Naive thymus-derived CD4-positive, alpha-beta T cell (primary cell): ENCODE measurements at places on chromosomes 12 and 14.

DNA sequence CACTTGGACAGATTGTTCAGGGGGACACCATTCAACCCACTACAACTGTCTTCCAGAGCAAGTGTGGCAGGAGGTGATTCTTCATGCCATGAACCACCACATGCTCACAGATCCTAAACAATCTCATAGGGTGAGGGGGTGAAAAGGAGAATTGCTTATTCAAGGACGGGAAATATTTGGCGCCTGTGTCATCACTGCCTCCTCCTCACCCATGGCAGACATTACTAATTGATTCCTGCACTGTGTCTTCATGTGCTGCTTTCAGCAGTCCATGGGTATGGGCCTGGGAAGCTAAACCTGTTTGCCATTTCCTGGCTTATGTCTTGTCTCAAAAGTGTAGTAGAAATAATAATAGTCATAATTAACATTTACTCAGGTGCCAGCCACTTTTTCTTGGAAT, 31.3 kb downstream of the MMAB start:
- H3K4me1 ChIP-seq: peaks cover 16% of the 10 kb centered on the region
- no peak for DNase-seq
- no peaks in the 10 kb centered on the region for H3K27me3 ChIP-seq
- H3K36me3 ChIP-seq: no peaks in the 10 kb centered on the region
- no peak overlapping the region for H3K4me3 ChIP-seq
- H3K27ac ChIP-seq: no peak overlapping the region

- no peak overlapping the region for H3K27ac ChIP-seq
- no peaks in the 10 kb centered on the region for H3K36me3 ChIP-seq
- DNase-seq: no peak
- no peaks in the 10 kb centered on the region for H3K4me1 ChIP-seq
Measured at GRCh38 chr12:13204428-13204827, 7.9 kb downstream of the EMP1 start.

DNA sequence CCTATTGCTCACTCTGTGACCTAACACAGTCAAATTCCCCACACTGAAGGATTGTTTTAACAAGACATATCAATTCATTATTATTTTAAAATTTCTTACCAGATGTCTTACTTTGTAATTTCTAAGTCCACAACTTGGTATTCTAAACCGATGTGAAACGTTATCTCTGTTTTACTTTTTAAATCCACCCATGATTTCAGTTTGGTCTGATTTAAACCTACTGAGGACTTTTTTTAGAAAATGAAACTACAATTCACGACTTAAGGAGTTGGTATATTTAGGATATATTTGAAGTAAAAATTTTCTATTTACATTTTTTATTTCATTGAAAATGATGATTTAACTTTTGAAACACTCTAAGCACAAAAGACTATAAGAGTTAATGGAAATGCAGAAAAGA, 35.1 kb upstream of the GRIP1 start:
- no peaks in the 10 kb centered on the region for H3K4me1 ChIP-seq
- H3K4me3 ChIP-seq: peak overlapping the region; percentile 36
- no peaks in the 10 kb centered on the region for H3K27me3 ChIP-seq
- no peaks in the 10 kb centered on the region for H3K36me3 ChIP-seq
- H3K27ac ChIP-seq: peak overlapping the region; percentile 55

DNA sequence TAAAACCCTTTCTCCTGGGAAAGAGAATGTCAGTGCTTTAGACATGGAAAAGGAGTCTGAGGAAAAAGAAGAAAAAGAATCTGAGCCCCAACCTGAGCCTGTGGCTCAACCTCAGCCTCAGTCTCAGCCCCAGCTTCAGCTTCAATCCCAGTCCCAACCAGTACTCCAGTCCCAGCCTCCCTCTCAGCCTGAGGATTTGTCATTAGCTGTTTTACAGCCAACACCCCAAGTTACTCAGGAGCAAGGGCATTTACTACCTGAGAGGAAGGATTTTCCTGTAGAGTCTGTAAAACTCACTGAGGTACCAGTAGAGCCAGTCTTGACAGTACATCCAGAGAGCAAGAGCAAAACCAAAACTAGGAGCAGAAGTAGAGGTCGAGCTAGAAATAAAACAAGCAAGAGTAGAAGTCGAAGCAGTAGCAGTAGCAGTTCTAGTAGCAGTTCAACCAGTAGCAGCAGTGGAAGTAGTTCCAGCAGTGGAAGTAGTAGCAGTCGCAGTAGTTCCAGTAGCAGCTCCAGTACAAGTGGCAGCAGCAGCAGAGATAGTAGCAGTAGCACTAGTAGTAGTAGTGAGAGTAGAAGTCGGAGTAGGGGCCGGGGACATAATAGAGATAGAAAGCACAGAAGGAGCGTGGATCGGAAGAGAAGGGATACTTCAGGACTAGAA, 6.1 kb downstream of the PNN start:
- DNase-seq: no peak
- no peaks in the 10 kb centered on the region for H3K27me3 ChIP-seq
- H3K4me1 ChIP-seq: peaks cover 22% of the 10 kb centered on the region

- no peaks in the 10 kb centered on the region for H3K36me3 ChIP-seq
- no peaks in the 10 kb centered on the region for H3K27me3 ChIP-seq
- no peak for DNase-seq
- H3K27ac ChIP-seq: no peak overlapping the region
- no peaks in the 10 kb centered on the region for H3K4me1 ChIP-seq
Measured at GRCh38 chr12:31524791-31525495, 66.0 kb downstream of the DENND5B start.
